Aorta (tissue), 5 donors: ENCODE measurements at places on chromosomes 11 and 22. TPM values are rescaled to one million over a fixed set of nuclear protein-coding genes. Genes with fewer than 3 reads are reported as not detected.

BAIAP2L2 gene
- total RNA-seq: 0.48 TPM

- H3K27ac ChIP-seq: peak overlapping the region; percentile 19
- H3K4me3 ChIP-seq: no peak overlapping the region
- peaks cover 11% of the 10 kb centered on the region for H3K4me1 ChIP-seq
- no peaks in the 10 kb centered on the region for H3K27me3 ChIP-seq
- no peaks in the 10 kb centered on the region for H3K36me3 ChIP-seq
- DNase-seq: peak; percentile 63
Measured at GRCh38 chr11:62402960-62403730, 15.7 kb upstream of the SCGB1A1 start.

- no peaks in the 10 kb centered on the region for H3K27me3 ChIP-seq
- no peak overlapping the region for H3K27ac ChIP-seq
- H3K4me1 ChIP-seq: no peaks in the 10 kb centered on the region
- no peak overlapping the region for H3K4me3 ChIP-seq
Measured at GRCh38 chr11:125193416-125193726, 28.8 kb downstream of the PKNOX2 start.

DNA sequence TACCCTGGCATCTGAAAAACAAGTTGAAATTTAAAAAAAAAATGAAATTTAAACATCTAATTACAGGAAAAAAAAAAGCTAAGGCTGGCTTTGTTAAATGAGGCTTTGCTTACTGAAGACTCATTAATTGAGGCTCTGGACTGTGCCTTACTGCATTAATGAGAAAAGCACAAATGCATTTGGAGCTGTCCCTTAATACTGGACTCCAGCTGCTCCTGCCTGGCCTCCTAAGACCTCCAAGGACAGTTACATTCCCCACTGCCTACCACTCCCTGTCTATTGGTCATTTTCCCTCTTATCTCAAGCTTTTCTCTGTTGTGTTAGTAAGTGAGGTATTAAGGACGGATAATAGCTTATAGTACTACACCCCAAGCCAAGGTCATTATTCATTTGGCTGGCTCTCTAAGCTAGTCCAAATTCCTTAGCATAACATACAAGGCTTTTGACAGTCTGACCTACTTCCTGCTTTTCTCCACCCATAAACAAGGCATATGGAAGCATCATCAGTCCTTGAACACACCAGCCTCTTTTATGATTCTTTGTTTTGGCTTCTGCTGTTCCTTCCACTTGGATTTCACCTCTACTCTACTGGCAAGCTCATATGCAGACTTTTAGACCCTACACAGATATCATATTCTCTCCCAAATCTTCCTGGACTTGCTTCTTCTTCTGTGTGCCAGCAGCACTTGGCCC lies 62.5 kb downstream of the USP35 start:
- H3K4me3 ChIP-seq: no peak overlapping the region
- peaks cover 3% of the 10 kb centered on the region for H3K4me1 ChIP-seq

OSBP2 gene
- 1.1 TPM for total RNA-seq

- no peaks in the 10 kb centered on the region for H3K36me3 ChIP-seq
- no peaks in the 10 kb centered on the region for H3K27me3 ChIP-seq
- H3K4me3 ChIP-seq: no peak overlapping the region
- H3K4me1 ChIP-seq: no peaks in the 10 kb centered on the region
Measured at GRCh38 chr22:29718949-29719898, 579 bp upstream of the CABP7 start.

YWHAH gene
- 538 TPM for total RNA-seq
